ENCODE measurements at places on chromosomes 12 and 14. TPM values are rescaled to one million over a fixed set of nuclear protein-coding genes. Genes with fewer than 3 reads are reported as not detected.

Gene RNU4-1
- 323 TPM for total RNA-seq

Gene MED6
- 56.1 TPM for total RNA-seq

Gene PPP4R3A
- 105 TPM for total RNA-seq

Gene KCNJ8
- not detected for total RNA-seq

Gene CAND1
- total RNA-seq, result 224 TPM

Gene SERPINA12
- not detected for total RNA-seq

Gene NT5DC3
- 7.3 TPM for total RNA-seq

Gene NUBPL
- total RNA-seq, result 14.9 TPM

Gene FSCB
- not detected for total RNA-seq

Gene KRT74
- total RNA-seq, result not detected

Gene IL22
- total RNA-seq, result 1.6 TPM

Gene LUM
- total RNA-seq, result not detected

Gene NEUROD4
- total RNA-seq, result not detected

Gene KRT8
- 1.1 TPM for total RNA-seq

Gene RNASE4
- total RNA-seq, result 0.37 TPM

Gene DPY19L2
- 0.21 TPM for total RNA-seq

Gene SDSL
- total RNA-seq, result 3.9 TPM

Gene RBP5
- not detected for total RNA-seq

Gene IRAK3
- 1.1 TPM for total RNA-seq

Gene ZNF891
- total RNA-seq, result 2.1 TPM

Gene CD27
- 116 TPM for total RNA-seq

Gene BDKRB1
- not detected for total RNA-seq

Gene CACNA2D4
- total RNA-seq, result 5.5 TPM

Gene PLEKHH1
- total RNA-seq, result 4.1 TPM

Gene A2M
- total RNA-seq, result 0.16 TPM

Gene IAPP
- not detected for total RNA-seq

Gene RDH5
- 12.2 TPM for total RNA-seq

Gene FGF6
- not detected for total RNA-seq

All from activated CD4-positive, alpha-beta T cell treated with anti-CD3 and anti-CD28 coated beads for 36 hours (primary cell).